ENCODE measurements at places on chromosomes 16 and 17. TPM values are rescaled to one million over a fixed set of nuclear protein-coding genes. Genes with fewer than 3 reads are reported as not detected.

The NAGS gene
- 1.5 TPM for total RNA-seq

The ITGA2B gene
- 0.58 TPM for total RNA-seq

The RNF157 gene
- 79.8 TPM for total RNA-seq

The CD300E gene
- not detected for total RNA-seq

The CACNA1H gene
- 0.83 TPM for total RNA-seq

The TMC6 gene
- 460 TPM for total RNA-seq

The PRSS21 gene
- total RNA-seq = 3.0 TPM

The DNASE1L2 gene
- total RNA-seq = 2.0 TPM

The DNAAF8 gene
- not detected for total RNA-seq

DNA sequence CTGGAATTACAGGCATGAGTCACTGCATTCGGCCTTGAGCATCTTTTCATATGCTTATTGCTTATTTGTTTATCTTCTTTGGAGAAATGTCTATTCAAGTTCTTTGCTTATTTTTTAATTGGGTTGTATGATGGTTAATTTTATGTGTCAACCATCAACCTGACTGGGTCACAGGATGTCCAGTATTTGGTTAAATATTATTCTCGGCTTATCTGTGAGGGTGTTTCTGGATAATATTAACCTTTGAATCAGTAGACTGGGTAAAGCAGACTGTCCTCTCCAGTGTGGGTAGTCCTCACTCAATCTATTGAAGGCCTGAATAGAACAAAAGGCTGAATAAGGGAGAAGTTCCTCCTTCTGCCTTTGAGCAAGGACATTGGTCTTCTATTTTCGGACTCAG is 142.0 kb downstream of the SSH2 start:
- DNase-seq = no peak
- no peak overlapping the region for H3K27ac ChIP-seq
- peaks cover 3% of the 10 kb centered on the region for H3K36me3 ChIP-seq

DNA sequence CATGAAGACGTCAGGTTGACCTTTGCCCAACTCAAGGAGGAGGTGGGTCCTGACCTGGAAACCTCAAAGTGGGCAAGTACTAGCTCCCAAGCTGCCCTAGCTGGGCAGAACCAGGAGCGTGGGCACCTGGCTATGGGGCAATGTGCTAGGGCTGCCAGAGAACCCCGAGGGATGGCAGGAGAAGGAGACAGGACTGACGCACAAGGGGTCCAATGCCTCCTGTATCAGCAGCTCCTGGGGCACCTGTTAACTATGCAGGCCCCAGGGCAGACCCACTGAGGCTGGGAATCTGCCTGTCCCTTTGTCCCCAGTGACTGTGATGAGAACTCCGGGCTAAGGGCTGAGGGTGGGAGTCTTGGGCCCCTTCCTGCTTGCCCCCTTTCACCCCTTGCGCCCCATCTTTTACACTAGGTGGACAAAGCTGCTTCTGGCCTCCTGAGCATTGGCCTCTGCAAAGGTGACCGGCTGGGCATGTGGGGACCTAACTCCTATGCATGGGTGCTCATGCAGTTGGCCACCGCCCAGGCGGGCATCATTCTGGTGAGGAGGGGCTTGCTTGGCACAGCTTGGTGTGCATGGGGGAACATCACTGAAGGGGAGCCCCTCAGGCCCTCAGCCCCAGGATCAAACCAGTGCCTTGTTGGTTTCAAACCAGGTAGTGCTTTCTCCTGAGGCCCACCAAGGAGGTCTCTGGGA is 7.7 kb downstream of the CHAD start:
- H3K36me3 ChIP-seq = no peaks in the 10 kb centered on the region
- no peak overlapping the region for H3K4me3 ChIP-seq
- no peaks in the 10 kb centered on the region for H3K27me3 ChIP-seq
- peaks cover 7% of the 10 kb centered on the region for H3K4me1 ChIP-seq

DNA sequence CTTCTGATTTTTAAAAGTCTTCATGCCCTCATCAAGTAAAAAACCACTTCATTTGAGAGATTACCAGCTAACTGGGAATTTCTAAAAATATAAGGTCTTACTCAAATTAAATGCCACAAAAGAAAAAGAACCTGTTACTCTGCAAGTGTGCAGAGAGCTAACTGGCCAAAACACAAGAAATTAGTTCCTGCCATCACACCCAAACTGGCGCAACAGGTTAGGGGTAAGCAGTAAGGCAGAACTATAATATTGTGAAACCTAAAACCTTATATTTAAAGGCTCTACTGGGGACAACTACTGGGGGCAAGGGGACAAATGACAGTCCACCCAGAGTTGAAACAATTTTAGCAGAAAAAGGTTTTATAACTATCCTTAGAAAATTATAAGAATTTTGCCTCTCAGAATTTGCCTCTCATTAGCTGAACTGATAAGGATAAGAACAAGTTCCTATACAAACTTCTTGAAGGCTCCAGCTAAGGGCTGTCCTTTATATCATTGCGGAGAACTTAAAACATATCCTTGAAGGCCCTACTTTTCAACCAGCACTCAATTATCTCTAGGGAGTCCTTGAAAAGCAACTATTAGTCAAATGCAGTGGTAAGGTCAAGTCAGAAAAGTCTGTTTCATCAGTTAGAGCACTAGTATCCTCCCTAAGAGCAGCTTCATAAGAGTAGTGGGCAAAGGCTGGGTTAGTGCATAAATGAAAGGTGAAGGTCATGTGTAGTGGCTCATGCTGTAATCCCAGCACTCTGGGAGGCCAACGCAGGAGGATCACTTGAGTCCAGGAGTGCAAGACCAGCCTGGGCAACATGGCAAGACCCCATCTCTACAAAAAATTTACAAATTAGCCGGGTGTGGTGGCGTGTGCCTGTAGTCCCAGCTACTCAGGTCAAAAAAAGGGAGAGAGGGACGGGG is 31.5 kb downstream of the SMURF2 start:
- H3K27me3 ChIP-seq = no peaks in the 10 kb centered on the region
- DNase-seq = no peak
- no peaks in the 10 kb centered on the region for H3K36me3 ChIP-seq
- H3K27ac ChIP-seq = no peak overlapping the region
- H3K4me1 ChIP-seq = peaks cover 40% of the 10 kb centered on the region

DNA sequence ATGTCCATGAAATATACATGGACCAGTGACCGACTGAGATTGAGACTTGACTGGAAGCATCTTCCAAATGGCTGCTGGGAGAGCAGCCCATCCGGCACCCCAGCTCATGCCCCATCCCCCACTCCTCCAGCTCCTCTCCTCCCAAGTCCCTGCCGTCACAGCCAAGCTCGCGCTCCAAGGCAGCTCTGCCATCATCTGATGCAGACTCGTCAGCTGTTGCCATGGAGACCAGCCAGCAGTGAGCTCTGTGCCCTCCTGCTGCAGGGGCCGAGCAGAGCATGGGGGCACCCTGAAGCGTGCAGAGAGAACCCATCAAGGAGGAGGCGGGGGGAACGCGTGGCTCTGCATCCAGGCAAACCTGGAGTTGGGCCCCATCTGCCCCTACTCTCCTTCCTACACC is 74.5 kb upstream of the TNRC6C start:
- H3K36me3 ChIP-seq = no peaks in the 10 kb centered on the region
- H3K27me3 ChIP-seq = peaks cover 33% of the 10 kb centered on the region
- H3K4me3 ChIP-seq = no peak overlapping the region
- peak overlapping the region; percentile 50 for H3K27ac ChIP-seq

- peaks cover 30% of the 10 kb centered on the region for H3K36me3 ChIP-seq
- no peak for DNase-seq
- H3K27me3 ChIP-seq = no peaks in the 10 kb centered on the region
- peak overlapping the region; percentile 89 for H3K4me3 ChIP-seq
- H3K4me1 ChIP-seq = peaks cover 61% of the 10 kb centered on the region
- peak overlapping the region; percentile 84 for H3K27ac ChIP-seq
Measured at GRCh38 chr17:42289611-42290181, 1.4 kb downstream of the STAT5A start.

DNA sequence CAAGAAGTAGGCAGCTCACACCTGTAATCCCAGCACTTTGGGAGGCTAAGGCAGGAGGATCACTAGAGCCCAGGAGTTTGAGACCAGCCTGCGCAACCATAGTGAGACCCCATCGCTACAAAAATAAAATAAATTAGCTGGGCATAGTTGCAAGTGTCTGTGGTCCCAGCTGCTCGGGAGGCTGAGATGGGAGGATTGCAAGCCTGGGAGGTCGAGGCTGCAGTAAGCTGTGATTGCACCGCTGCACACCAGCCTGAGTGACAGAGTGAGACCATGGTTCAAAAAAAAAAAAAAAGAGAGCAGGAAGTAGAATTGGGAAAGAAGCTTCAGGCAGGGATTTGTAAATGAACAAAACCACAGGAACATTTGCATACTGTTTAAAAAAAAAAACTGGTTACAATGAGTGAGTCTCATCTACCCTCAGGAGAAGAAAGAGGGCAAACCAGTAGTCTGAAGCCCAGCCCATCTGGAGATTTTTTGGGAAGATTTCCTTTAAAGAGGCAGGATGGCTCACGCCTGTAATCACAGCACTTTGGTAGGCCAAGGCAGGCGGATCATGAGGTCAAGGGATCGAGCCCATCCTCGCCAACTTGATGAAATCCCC is 7.9 kb downstream of the MPV17L start:
- no peak overlapping the region for H3K27ac ChIP-seq
- H3K36me3 ChIP-seq = no peaks in the 10 kb centered on the region
- H3K27me3 ChIP-seq = peaks cover 3% of the 10 kb centered on the region
- DNase-seq = no peak
- H3K4me3 ChIP-seq = no peak overlapping the region

- H3K27me3 ChIP-seq = no peaks in the 10 kb centered on the region
- no peak overlapping the region for H3K27ac ChIP-seq
- no peak for DNase-seq
- H3K4me3 ChIP-seq = no peak overlapping the region
- H3K4me1 ChIP-seq = no peaks in the 10 kb centered on the region
- no peaks in the 10 kb centered on the region for H3K36me3 ChIP-seq
Measured at GRCh38 chr16:66091471-66091891, 275.0 kb upstream of the CDH5 start.

GRCh38 chr16:88686062-88686438 is 257 bp downstream of the SNAI3 start:
- no peak for DNase-seq
- H3K4me1 ChIP-seq = peaks cover 59% of the 10 kb centered on the region
- H3K4me3 ChIP-seq = peak overlapping the region; percentile 76
- H3K27ac ChIP-seq = peak overlapping the region; percentile 44
- peaks cover 17% of the 10 kb centered on the region for H3K36me3 ChIP-seq
- no peaks in the 10 kb centered on the region for H3K27me3 ChIP-seq

- no peaks in the 10 kb centered on the region for H3K27me3 ChIP-seq
- H3K27ac ChIP-seq = no peak overlapping the region
- no peak overlapping the region for H3K4me3 ChIP-seq
Measured at GRCh38 chr17:39139161-39139511, 12.3 kb downstream of the PLXDC1 start.

DNA sequence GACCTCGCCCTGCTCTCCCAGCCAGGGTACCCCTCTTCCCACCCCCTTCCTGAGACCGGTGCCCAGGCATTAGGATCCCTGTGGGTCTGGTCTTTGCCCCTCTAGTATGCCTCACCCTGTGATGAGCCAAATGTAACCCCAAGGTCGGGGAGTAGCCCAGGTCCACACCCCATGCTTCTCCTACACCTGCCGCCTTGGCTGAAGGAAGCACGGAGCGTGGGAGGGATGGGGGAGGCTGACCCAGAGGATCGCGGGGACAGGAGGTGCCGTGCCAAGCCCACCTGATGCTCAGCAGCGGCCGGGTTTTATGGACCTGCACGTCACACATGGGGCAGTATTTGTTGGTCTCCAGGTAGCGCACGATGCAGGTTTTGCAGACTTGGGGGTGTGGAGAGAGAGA is 8.8 kb downstream of the PCGF2 start:
- DNase-seq = no peak
- H3K36me3 ChIP-seq = no peaks in the 10 kb centered on the region
- H3K4me3 ChIP-seq = no peak overlapping the region
- peaks cover 22% of the 10 kb centered on the region for H3K4me1 ChIP-seq
- no peak overlapping the region for H3K27ac ChIP-seq

DNA sequence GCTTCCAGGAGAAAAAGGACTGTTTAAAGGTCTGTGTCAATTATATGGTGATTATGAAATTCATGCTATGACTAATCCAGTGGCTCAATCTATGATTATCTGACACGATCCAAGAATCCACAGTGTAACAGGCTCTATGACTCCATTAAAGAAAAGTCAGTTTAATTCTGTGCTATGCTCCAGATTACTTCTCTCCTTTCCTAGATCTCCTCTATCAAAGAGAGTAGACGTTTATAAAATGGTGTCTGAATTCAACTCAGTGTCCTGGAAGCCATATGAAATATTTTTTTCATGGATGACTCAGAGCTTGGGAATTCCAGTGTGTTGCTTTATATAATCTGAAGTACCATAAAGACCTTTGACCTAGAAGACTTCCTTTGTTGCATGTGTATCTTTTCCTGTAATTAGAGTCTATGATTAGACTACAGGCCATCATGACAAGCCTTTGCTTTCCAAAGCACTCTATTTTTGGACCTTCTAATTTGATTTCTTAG is 27.0 kb upstream of the NF1 start:
- H3K4me1 ChIP-seq = no peaks in the 10 kb centered on the region
- DNase-seq = no peak
- H3K36me3 ChIP-seq = no peaks in the 10 kb centered on the region
- H3K27me3 ChIP-seq = no peaks in the 10 kb centered on the region

GRCh38 chr16:66270333-66270927 is 96.1 kb upstream of the CDH5 start:
- H3K4me1 ChIP-seq = peaks cover 6% of the 10 kb centered on the region
- H3K27ac ChIP-seq = no peak overlapping the region
- peaks cover 23% of the 10 kb centered on the region for H3K27me3 ChIP-seq
- peak; percentile 62 for DNase-seq

DNA sequence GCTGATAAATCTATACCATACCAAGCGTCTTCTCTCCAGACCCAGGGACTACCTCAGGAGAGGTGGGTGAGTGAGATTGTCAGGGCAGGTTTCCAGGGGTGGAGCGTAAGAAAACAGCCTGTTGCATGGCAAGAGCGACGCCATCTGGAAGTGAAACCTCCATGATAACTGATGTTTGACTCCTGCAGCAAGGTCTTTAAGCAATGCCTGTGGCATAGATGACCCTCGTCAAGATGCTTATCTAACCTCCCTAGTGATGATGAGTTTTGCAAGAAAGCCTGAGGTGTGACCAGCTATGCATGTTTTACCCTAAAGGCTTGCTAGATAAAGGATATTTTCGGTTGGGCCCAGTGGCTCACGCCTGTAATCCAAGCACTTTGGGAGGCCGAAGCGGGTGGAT is 71.6 kb downstream of the GSG1L start:
- DNase-seq = no peak
- no peak overlapping the region for H3K27ac ChIP-seq
- peaks cover 15% of the 10 kb centered on the region for H3K36me3 ChIP-seq
- peaks cover 25% of the 10 kb centered on the region for H3K4me1 ChIP-seq

DNA sequence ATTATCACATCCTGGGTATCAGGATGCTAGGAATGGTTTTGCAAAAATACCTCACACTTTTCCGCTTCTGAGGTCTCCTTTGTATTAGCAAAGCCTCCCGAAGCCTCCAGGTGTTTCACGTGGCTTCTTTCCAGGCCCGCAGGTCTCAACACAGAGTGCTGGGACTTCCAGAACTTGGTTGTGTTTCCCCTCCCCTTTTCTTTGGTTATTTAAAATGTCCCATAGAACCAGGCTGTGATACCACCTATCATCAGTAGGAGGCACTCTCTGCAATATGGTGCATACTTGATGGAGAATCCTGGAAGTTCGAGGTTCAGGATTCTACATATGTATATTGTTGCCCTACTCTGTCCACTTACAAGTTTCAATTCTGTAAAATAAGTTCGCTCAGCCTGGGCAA is 28.8 kb downstream of the ATP2C2 start:
- DNase-seq = no peak
- H3K4me3 ChIP-seq = no peak overlapping the region
- no peaks in the 10 kb centered on the region for H3K36me3 ChIP-seq
- no peak overlapping the region for H3K27ac ChIP-seq
- H3K4me1 ChIP-seq = no peaks in the 10 kb centered on the region
- H3K27me3 ChIP-seq = peaks cover 28% of the 10 kb centered on the region

- H3K36me3 ChIP-seq = no peaks in the 10 kb centered on the region
- H3K4me1 ChIP-seq = no peaks in the 10 kb centered on the region
- H3K4me3 ChIP-seq = no peak overlapping the region
- no peak for DNase-seq
- peaks cover 22% of the 10 kb centered on the region for H3K27me3 ChIP-seq
Measured at GRCh38 chr17:5785338-5785737, 201.0 kb upstream of the NLRP1 start.
